ENCODE measurements at places on chromosomes 7 and 10.
A peak's percentile ranks its signal among the peaks of the same experiment; 100 is the strongest.

DNA sequence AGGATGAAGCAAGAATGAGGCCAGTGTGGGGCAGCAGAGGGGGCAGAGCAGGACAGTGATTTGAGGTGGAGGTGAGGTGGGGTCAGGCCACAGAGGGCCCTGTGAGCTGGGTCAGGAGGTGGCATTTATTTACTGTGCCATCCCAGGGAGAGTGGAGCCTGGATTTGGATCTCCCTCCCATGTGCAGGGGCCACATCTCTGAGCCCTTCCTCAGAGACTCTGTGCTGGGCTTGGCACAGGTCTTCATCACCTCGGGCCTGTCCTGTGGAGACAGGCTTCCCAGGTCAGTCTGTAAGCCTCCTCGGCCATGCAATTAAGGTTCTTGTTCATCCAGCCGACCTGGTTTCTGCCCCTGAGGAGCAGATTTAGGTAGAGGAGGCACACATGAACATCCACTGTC, 40.9 kb downstream of the ZNF777 start:
- DNase-seq: no peak

- no peak for DNase-seq
Observed at GRCh38 chr7:63041786-63042185, 956.9 kb upstream of the ZNF722 start.

DNA sequence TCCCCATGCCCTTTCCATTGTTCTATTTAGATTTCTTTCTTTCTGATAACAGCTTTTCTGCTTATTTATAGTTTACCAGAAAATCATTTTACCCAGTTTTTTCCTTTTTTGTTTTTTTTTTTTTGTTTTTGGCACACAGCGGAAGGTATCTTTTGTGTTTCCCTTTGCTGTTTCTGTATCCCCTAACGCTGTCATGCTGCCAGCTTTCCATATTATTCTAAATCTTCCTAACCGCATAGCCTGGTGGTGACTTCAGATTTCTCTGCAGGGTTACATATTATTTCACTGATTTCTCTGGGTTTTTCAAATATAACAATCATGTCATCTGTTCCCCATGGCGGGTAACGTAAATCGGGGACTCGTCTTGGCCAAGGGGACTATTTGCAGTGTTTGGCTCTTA, 4.0 kb upstream of the SLC29A4 start:
- DNase-seq: no peak

GRCh38 chr10:94375374-94375773, 12.6 kb upstream of the NOC3L start:
- no peak for DNase-seq

DNA sequence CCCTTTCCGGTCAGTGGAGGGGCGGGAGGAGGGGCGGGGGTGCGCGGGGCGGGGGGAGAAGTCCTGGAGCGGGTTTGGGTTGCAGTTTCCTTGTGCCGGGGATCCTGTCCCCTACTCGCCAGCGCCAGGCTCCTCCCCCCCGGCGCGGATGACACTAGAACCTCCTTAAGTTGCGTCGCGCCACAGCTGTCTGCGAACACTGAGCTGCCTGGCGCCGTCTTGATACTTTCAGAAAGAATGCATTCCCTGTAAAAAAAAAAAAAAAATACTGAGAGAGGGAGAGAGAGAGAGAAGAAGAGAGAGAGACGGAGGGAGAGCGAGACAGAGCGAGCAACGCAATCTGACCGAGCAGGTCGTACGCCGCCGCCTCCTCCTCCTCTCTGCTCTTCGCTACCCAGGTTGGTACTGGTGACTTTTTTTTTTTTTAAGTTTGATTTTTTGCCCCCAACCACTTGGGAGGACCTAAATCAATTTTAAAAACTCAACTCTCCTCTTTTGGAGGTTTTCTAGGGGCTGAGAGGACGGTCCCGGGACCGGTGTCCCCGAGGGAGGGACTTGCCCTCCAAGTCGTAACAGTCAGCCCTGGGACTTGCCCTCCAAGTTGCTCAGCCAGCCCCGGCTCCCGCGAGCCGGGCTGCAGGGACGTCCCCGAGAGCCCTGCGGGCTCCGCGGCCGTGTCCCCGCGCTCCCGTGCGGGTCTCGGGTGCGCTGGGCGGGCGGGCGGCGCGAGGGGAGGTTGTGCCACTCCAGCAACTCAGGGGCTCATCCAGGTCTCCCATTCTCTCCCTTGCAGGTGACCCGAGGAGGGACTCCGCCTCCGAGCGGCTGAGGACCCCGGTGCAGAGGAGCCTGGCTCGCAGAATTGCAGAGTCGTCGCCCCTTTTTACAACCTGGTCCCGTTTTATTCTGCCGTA, at the start of gene GATA3:
Gene GATA3, plus strand, starts transcription at position 195 of the 914 bp plus-strand sequence. CDS start 968 bp downstream, outside the sequence.
- no peak for DNase-seq

GRCh38 chr10:113459626-113460280, 93.1 kb upstream of the HABP2 start:
- DNase-seq: no peak

DNA sequence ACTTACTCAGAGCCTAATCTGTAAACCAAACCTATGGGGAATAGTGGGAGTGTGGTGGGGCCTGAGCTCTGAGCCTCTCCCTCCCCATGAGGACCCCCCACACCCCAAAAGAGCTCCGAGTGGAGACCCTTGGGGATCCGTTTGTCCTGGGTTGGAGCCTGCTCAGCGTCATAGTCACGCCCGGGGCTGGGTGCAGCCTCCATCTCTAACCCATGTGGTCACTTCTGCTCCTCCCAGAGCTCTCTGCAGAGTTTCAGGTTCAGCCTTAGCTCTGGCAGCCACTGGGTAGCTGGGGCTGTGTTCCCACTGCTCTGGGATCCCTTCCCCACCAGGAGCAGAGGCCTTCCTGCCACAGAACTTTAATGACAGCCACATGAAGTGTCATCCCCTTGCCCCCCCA, 25.9 kb downstream of the PFKFB3 start:
- DNase-seq: no peak

DNA sequence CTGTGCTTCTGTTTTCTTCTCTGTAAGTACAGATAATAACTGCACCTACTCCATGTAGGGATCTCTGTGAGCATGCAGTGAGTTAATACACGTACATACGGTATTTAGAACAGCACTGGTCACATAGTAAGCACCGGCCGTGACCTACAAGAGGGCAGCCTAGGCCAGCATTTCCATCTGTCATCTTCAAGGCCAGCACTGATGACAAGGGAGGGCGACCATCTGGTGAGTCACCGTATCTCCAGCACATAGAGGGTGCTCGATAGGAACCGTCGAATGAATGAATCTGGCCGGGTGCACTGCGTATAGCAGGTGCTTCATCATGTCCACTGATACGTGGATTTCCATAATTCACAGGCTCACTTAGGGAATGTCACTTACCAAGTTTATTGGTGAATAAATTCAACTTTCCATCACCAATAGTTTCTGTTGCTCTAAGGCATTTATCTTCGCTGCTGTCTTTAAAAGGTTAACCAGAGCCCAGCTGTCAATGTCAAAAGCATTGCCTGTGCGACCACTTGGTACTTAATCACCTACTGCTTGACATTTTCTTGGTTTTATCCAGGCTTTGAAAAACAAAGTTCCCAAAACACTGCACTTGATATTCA, 8.3 kb downstream of the NOD1 start:
- DNase-seq: no peak

GRCh38 chr7:108007261-108007660, 4.3 kb upstream of the LAMB1 start:
- no peak for DNase-seq

DNA sequence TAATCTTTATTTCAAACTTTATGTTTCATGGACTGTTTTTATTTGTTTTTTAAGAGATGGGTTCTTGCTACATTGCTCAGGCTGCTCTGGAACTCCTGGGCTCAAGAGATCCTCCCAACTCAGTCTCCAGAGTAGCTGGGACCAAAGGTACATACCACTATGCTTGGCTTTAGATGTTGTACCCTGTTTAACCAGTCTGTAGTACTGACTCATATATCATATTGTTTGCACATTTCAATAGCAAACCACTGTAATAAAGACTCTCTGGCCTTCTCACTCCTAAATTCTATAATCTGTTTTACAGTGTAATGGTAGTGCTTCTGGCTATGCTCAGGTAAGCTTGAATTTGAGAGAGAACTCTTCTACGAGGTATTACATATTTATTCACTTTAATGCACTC, 413.6 kb upstream of the PCDH15 start:
- DNase-seq: no peak

DNA sequence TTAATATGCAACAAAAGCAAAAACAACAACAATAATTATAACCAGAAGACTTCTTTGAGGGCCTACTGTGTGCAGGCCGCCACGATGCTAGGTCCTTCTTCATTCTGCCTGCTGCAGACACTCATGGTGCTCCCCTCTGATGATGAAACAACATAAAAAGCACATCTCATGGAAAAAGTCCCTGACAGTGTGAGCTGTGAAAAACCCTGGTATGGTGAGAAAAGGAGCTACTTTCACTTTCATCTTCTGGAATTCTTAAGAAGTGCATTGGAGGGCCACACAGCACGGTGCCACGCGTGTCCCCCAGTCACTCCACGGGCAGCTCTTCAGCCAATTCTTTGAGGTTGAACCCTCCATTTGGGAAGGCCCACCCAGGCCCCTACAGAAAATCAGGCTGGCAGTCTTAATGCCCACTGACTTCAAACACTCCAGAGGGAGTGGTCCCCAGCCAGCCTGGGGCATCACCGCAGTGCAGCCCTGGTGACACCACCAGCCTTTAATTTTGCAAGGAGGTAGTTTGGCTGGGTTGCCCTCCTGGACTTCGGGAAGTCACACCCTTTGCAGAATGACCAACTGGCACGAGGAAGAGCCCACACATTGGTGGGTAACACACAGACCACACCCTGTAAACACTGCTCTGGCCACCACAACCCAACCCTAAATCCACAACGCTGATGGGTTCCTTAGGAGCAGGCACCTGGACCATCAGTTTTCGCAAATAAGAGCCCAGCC, 7.7 kb downstream of the KCNMA1 start:
- DNase-seq: no peak

GRCh38 chr10:132867801-132868644, 74.3 kb downstream of the CFAP46 start:
- DNase-seq: no peak

GRCh38 chr10:61244261-61244775, 208.9 kb downstream of the TMEM26 start:
- no peak for DNase-seq

DNA sequence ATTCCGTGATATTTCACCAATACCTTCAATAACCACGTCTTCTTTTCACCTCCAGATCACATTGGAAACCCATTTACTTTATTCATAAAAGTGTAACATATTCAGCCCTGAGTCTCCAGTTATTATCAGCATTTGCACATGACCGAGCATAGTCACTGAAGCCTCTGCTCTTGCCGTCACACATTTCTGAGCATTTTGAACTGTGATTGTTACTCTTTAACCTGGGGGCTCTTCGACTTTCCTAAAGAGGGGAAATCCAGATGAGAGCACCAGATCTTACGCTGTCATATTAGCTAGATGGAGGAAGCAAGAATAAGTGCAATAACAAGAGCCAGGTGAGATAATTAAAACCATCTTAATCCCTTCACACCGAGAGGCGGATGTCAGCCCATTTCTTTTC, 260.0 kb upstream of the NRP1 start:
- peak; percentile 27 for DNase-seq

DNA sequence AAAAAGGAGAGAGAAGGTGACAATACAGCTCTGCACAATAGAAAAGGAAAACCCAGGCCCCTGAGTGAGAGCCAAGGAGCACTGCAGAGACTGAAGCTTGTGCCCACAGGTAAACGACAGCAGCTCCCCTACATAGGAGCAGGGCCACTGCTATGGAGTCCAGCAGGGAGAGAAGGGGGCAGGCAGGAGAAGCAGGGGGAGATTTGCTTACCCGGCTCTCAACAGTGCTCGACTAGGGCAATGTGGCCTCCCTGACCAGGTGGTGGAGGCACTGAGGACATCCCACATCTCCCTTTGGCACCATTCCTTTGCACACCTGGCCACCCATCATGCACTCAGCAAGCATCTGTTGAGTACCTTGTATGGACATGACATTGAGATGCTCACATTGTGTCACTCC, 153.0 kb downstream of the EVX1 start:
- DNase-seq: no peak

- DNase-seq: no peak
Observed at GRCh38 chr7:32218741-32219288, 148.6 kb upstream of the PDE1C start.

DNA sequence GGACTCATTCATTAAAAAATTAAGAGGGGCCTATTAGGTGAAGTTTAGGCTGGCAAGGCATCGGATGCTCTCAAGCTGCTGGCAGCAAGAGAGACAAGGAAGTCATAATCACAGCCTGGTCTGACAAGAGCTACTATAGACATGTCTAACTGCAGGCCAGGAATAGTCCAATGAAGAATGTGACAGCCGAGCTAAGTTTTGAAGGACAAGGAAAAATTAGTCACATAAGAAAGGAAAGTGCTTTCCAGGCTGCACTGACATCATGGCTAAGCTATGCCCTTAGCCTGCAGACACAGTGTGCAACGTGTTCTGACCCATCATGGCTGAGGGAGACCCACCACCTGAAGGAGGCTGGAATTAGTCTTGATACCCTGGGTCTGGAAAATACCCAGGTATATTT, 281.1 kb downstream of the PLXNA4 start:
- no peak for DNase-seq

- no peak for DNase-seq
Observed at GRCh38 chr7:137613006-137613525, 233.7 kb downstream of the DGKI start.

DNA sequence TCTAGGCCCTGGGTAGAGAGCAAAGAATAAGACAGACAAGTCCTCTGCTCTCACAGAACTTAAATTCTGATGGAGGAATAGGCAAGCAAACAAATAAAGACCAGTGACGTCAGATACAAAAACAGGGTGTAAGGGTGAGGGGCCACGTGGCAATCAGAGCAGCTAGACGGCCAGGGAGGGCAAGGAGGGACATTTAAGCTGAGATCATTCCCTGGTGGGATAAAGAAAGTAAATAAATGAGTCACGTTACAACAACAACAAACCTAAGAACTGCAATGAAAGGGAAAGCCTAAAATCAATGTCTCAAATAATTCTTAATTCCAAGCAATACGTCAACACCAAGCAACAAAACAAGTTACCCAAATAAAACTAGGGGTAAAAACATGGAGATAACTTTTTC, 21.8 kb downstream of the STN1 start:
- no peak for DNase-seq

DNA sequence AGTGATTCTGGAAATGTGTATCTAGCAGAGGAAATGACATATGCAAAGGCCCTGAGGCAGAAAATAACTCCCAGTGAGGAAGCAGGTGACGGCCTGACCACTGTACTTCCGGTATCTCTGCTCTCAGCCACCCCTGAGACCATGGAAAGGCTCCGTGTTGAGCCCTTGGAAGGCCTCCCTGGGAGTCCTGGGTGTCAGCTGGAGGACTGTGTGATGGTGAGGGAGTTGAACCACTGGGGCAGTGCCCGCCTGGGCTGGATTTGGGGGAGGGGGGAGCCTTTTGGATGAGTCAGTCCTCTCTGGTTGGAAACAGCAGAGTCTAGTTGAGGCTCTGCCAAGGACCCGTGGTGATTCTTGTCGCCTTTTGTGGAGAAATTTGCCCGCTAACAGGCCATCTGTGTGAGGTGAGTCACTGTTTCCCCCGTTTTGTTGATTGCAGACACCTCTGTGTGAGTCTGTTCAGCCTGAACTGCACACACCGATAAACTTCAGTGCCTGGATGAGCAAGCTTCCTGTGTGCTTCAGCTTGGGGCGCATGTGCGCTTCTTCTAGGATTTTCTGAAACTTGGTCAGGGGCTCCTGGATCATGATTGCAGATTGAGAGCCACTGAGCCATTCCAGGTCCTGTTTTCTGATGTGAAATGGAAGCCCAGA, 98.6 kb downstream of the GRK5 start:
- DNase-seq: peak; percentile 94
